ENCODE measurements at places on chromosomes 3 and 15. TPM values are rescaled to one million over a fixed set of nuclear protein-coding genes. Genes with fewer than 3 reads are reported as not detected.

- no peak for DNase-seq
- H3K4me3 ChIP-seq = no peak overlapping the region
- H3K4me1 ChIP-seq = no peaks in the 10 kb centered on the region
Measured at GRCh38 chr3:104596054-104596453, 770.7 kb upstream of the ALCAM start.

UCN2 gene
- not detected for total RNA-seq

DNA sequence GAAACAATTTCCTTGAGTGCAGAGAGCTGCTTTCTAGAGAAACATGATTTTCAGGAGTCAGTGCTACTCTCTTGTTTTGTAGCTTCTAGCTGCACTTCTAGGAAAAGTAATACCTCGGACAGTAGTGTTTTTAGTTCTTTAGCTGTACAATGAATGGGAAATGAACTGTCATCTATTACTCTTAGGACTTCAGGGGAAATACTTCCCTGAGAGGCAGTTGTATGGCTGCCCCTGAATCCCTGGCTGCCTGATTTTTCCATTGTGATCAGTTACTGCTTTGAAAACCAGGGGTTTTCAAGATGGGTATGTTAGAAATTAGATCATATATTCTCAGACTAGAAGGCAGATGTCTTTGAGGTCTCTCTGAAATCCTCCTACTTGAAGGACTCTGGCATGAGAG lies 200.3 kb upstream of the SEMA6D start:
- no peaks in the 10 kb centered on the region for H3K4me1 ChIP-seq
- H3K36me3 ChIP-seq = no peaks in the 10 kb centered on the region
- no peak overlapping the region for H3K4me3 ChIP-seq
- no peaks in the 10 kb centered on the region for H3K27me3 ChIP-seq

OXTR gene
- 1.3 TPM for total RNA-seq

DNA sequence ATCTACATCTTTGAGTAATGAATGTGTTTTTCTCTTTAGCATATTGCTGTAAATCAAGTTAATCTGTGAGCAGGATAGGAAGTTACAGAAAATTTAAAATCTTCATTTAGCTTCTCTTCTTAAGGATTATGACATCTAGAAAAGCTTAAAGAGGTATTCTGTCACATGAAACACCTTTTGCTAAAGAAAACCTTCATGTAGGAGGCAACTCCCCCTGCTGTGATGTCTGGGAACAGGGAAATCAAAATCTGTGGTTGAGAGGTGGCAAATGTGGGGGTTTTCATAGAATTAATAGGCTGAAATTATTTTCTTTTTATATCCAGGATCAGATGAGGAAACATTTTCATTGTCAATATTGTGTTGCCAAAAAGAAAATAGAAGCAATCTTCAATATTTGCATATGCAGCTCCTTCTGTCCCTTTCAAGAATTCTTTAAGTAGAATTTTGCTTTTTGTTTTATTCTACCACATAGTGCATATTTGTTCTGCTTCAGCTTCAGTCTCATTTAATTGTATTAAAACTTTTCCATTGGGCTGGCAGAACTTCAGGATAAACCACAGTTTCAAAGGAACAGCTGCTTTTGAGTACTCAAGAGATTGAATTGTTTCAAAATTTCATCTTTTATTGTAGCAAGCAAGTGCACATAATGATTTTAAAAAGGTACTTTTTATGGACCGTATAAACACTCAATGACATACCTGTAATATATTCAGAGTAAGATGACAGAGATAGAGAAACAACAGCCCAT lies 128.4 kb downstream of the RAP2B start:
- no peak overlapping the region for H3K27ac ChIP-seq
- H3K27me3 ChIP-seq = no peaks in the 10 kb centered on the region
- peak; percentile 40 for DNase-seq
- H3K4me1 ChIP-seq = peaks cover 27% of the 10 kb centered on the region
- H3K4me3 ChIP-seq = no peak overlapping the region
- H3K36me3 ChIP-seq = no peaks in the 10 kb centered on the region

SELENOK gene
- total RNA-seq = 33.6 TPM

SERINC4 gene
- 0.30 TPM for total RNA-seq

DNA sequence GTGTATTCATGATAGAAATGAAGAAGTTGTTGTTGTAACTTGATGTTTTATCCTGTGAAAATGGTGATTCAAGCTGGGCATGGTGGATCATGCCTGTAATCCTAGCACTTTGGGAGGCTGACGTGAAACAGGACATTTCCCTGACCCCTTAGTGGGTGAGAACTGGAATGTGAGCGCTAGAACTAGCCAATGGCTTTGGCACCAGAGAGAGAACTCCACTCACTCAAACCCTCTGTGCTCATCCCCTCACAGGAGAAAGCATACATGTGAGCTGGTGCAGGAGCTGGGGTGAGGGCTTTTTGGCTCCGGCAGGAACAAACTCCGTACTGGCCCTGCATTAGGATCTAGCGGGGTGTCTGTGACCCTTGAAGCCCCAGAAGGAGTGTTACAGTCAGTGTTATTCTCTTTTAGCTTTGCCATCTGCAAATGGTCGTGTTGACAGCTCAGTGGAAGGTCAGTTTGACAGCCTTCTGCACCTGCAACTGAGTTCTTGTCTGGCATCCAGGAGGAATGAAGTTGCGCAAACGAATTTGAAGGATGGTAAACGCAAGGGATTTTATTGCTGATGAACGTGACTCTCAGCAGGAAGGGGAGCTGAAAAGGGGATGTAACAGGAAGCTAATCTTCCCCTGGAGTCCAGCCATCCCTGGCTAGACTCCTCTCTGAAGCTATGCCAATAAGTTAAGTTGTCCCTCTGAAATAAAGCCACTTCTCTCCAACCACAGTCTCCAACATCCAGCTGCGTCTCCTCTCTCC lies 1016.6 kb upstream of the CADM2 start:
- H3K27ac ChIP-seq = no peak overlapping the region
- no peaks in the 10 kb centered on the region for H3K36me3 ChIP-seq
- H3K4me3 ChIP-seq = no peak overlapping the region

DUOX2 gene
- 0.49 TPM for total RNA-seq

- H3K27ac ChIP-seq = no peak overlapping the region
- H3K4me1 ChIP-seq = no peaks in the 10 kb centered on the region
- no peak overlapping the region for H3K4me3 ChIP-seq
- H3K27me3 ChIP-seq = no peaks in the 10 kb centered on the region
Measured at GRCh38 chr3:147237991-147238390, 168.4 kb downstream of the ZIC4 start.

SLC12A1 gene
- total RNA-seq = not detected

- H3K4me1 ChIP-seq = no peaks in the 10 kb centered on the region
- no peak overlapping the region for H3K4me3 ChIP-seq
- H3K27me3 ChIP-seq = no peaks in the 10 kb centered on the region
- no peak overlapping the region for H3K27ac ChIP-seq
Measured at GRCh38 chr15:23606226-23606625, 40.8 kb downstream of the MKRN3 start.

DNA sequence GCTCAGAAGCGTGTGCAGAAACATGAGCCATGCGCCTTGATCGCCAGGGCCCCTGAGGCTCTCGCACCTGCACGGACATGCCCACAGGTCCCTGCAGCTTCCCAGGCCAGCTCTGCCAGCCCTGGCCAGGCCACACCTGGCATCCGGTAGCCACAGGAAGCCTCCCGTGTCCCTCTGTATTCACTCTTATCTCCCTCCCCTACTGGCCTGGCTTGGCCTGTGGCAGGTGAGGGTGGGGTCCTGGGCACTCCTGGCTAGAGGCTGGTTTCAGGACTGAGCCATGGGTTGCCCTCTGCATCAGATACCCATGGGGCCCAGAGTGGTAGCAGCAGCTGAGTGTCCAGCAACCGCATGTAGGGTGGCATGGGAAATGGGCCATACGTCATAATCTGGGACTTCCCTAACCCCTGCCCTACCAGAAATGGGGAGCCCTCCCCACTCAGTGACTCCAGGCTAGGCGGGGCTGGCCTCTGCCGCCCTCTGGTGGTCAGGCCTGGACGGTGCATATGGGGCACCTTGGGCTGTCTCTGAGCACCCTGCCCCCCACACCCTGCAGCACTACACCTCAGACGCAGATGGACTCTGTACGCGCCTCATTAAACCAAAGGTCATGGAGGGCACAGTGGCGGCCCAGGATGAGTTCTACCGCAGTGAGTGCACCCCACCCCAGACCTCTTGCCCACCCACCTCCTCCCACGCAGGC lies 12.6 kb upstream of the LMAN1L start:
- H3K27me3 ChIP-seq = no peaks in the 10 kb centered on the region
- DNase-seq = peak; percentile 87
- H3K4me3 ChIP-seq = no peak overlapping the region
- peaks cover 27% of the 10 kb centered on the region for H3K36me3 ChIP-seq
- peaks cover 54% of the 10 kb centered on the region for H3K4me1 ChIP-seq
- H3K27ac ChIP-seq = peak overlapping the region; percentile 92

- no peaks in the 10 kb centered on the region for H3K36me3 ChIP-seq
- DNase-seq = no peak
- H3K4me1 ChIP-seq = peaks cover 42% of the 10 kb centered on the region
- no peaks in the 10 kb centered on the region for H3K27me3 ChIP-seq
- no peak overlapping the region for H3K27ac ChIP-seq
- H3K4me3 ChIP-seq = no peak overlapping the region
Measured at GRCh38 chr3:59771768-59772181, 722.0 kb upstream of the CFAP20DC start.

TMEM212 gene
- not detected for total RNA-seq

ITIH1 gene
- not detected for total RNA-seq

LMCD1 gene
- total RNA-seq = not detected

DNA sequence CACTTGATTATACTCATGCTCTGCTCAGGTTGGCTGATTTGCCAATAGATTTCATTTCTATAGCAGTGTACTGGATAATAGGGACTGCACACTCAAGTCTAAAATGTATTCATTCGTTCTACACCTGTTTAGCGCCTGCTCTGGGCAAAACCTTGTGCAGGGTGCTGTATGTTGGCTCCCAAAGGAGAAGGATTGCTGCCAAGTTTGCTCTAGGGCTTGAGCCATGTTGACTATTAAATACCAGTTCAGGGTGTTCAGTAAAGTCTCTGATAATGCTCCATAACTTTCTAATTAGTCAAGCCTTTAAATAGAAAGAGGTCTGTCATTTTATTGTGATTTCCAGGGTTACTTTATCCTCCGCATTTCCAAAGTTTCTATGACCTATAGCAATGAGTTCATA lies 470.2 kb downstream of the MAGI1 start:
- no peak for DNase-seq
- H3K36me3 ChIP-seq = no peaks in the 10 kb centered on the region
- no peaks in the 10 kb centered on the region for H3K27me3 ChIP-seq
